ENCODE measurements at places on chromosomes 2 and 18.

DNA sequence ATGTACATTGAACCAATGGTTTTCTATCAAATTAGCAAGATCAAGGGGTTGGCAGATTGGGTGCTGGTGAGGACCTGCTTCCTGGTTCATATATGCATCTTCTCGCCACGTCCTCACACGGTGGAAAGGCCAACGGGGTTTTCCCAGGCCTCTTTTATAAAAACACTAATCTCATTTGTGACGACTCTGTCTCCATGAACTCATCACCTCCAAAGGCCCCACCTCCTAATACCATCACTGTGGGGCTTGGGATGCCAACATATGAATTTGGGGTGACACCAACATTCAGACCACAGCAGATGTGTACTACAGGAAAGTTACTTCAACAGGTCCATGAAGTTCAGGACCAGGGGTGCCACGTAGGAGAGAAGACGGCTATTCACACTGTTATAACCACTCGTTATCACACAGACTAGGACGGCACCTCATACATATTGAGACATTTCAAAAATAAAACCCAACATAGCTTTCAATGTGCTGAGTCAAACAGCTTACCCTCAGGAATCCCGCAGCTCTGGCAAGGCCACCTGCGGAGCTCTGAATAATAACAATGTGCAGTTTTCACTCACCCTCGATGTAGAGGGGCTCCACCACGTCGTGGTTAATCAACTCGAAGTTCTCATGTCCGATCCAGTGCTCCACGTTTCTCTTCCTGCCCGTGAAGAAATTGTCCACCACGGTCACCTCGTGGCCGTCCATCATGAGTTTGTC, 49.3 kb downstream of the UXS1 start:
- DNase-seq, result peak; percentile 70

- no peak for DNase-seq
Observed at GRCh38 chr2:37786191-37786698, 114.8 kb upstream of the CDC42EP3 start.

DNA sequence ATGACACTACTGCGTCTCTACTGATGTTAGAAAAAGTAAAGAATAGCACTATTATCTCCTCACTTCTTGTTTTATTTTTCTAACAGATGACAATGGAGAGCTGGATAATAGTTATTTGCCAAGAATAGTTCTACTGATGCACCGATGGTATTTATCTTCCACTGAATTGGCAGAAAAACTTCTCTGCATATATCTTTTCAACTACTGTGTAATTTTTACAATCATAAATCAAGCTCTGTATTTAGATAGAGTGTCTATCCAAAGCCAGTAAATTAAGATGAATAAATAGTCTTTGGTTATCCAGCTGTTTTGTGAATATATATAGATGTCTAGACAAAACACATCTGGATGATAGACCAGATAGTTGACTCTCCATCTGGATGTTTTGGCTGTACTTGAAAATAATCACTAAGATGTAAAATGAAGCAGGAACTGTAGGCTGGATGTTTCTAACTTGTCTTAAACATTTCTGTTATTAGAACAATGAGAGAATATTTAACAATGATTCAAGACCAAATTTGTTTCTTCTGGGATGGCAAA, 40.1 kb downstream of the RASGRP3 start:
- no peak for DNase-seq

GRCh38 chr18:6878556-6879297, 149.2 kb downstream of the ARHGAP28 start:
- DNase-seq, result no peak

DNA sequence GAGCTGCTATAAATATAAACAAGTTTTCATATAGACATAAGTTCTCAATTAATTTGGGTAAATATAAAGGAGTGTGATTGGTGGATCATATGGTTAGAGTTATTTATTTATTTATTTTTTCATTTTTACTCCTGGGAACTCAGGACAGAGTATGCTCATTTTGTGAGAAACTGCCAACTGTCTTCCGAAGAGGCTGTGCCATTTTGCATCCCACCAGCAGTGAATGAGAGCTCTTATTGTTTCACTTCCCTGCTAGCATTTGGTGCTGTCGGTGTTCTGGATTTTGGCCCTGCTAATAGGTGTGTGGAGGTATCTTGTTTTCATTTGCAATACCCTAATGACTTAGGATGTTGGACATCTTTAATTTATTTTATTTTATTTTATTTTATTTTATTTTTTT, 50.4 kb upstream of the XPO1 start:
- DNase-seq, result no peak

- DNase-seq, result no peak
Observed at GRCh38 chr18:11974741-11975325, 6.5 kb upstream of the IMPA2 start.

GRCh38 chr18:48191494-48191893, 217.7 kb downstream of the ZBTB7C start:
- no peak for DNase-seq

DNA sequence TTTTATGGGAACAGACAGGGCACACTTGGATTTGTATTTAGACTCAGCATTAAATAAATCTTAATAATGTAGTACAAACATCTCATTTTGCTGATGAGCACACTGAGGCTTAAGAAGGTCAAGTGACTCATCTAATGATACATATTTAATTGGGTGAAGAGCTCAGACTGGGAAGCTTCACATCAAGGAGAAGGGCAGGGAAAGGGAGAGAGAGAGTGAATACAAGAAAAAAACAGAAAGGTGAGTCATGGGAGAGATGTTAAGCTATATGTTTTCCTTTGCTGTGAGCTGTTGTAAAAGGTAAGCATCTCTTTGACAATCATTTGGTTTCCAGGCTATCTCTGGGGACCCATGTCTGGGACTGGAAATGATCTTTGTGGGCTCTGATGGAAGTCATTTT, 277.8 kb downstream of the SETBP1 start:
- DNase-seq, result no peak

- no peak for DNase-seq
Observed at GRCh38 chr2:220437938-220438337, 810.5 kb downstream of the SLC4A3 start.

GRCh38 chr18:48563027-48563426, 24.2 kb downstream of the CTIF start:
- no peak for DNase-seq

DNA sequence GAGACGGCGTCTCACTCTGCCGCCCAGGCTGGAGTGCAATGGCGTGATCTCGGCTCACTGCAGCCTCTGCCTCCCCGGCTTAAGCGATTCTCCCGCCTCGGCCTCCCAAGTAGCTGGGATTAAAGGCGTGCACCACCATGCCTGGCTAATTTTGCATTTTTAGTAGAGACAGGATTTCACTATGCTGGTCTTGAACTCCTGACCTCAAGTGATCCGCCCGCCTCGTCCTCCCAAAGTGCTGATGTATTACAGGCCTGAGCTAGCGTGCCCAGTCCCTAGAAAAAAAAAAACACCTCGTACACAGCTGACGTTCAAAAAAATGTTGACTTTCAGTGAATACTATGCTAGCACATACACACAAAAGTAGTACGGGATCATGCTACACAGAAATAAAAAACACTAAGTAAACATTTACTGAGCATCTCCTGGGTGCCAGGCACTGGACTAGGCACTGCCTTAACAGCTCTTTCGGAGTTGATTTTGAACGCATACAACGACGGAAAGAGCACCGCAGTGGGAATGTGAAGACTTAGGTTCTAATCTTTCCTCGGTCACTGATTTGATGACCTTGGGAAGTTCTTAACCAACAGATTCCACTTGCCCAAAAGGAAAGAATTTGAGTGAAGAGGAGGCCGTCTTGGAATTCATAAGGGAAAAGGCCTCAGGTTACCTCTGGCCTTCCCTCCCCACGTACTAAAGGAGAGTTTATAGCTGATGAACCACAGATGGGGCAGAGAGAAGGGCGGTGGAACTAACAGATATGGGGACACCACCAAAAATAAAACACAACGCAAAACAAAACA, 1.1 kb downstream of the DNAJC27 start:
- no peak for DNase-seq

GRCh38 chr2:210895132-210895531, 338.7 kb downstream of the CPS1 start:
- no peak for DNase-seq

DNA sequence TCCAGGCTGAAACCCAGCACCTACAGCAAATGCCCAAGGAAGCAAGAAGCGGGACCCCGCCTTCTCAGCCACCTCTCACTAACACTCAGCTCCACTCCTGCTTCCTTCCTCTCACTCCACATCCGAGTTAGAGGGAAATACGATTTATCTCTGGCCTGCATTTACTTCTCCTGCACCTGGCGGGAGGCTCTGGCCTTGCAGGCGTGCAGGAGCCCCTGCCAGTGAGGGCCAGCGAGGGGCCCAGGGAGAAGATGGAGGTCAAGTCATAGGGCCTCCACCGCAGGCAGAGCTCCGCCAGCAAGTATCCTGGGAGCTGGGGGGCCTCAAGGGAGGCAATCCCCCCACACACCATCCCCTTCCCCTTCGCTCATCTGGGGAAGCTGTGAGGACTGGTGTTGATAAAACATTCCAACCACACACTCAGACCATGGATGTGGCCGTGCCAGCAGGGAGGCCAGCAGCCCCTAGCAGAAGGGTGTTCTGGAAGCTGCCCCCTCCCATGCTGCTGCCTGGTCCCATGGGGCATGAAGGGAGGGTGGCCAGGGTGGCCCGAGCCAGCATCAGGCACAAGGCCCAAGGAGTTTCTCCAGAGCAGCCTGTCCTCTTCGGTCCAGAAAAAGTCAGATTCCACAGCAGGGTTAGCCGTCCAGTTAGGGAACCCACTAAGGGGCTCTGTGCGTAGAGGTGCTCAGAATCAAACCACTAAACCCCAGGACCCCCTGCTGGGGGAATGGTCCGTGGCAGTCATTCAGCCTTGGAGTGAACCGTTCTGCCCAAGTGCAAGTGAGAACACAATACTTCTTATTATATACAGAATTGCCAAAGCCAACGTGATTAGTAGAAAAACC, 91.2 kb downstream of the HDAC4 start:
- DNase-seq, result no peak

DNA sequence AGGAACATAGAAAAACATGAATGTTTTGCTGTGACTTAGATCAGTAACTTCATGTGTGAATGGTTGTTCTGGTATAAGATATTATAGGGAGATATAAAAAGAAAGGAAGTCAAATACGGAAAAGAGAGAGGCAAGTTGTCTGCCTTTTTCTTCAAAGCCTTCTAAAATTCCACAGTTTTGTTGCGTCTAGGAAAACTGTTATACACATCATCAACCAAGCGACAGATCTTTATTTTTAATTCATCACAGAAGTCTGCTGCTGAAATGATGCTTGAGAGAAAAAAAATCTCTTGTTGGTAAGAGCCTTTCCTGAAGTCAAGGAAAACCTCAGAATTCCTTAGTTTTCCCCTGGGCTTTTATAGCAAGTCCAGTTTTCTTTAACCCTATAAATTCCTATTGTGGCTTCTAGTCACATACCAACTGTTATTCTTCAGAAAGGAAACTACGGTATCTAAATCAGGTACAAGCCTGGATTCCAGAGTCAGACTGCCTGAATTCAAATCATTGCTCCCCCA, 36.3 kb upstream of the TANC1 start:
- DNase-seq, result no peak

DNA sequence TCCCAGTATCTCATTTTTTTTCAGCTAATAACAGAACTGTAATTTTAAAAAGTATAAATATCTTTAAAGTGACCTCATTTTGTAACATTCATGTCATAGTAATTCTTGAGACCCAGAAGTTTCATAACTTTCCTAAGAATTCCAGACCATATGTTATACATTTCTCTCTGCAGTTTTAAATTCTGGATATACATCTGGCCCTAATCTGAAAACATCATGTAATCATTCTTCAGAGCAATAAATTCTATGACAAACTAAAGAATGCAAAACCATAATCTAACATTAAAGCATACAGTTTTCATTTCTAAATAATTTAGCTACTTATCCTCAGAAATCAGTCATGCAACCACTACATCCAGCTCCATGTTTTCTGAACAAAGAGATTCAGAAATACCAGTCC, 198.3 kb upstream of the SLC35G4 start:
- DNase-seq, result no peak

- no peak for DNase-seq
Observed at GRCh38 chr2:31475692-31476091, 61.1 kb upstream of the XDH start.

DNA sequence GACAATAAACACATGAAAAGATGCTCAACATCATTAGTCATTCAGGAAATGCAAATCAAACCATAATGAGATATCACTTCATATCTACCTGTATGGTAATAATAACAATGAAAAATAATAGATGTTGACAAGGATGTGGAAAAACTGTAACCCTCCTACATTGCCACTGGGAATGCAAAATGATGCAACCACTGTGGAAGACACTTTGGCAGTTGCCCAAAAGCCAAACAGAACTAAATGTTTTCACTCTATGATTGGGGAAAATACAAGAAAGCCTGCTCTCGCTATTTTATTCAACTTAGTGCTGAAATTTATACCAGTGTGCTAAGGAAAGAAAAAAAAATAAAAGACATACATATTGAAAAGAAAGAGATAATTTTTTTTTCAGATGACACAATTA, 934.5 kb downstream of the CNTNAP5 start:
- DNase-seq, result no peak

- DNase-seq, result no peak
Observed at GRCh38 chr2:238498188-238498587, 71.5 kb downstream of the ASB1 start.

DNA sequence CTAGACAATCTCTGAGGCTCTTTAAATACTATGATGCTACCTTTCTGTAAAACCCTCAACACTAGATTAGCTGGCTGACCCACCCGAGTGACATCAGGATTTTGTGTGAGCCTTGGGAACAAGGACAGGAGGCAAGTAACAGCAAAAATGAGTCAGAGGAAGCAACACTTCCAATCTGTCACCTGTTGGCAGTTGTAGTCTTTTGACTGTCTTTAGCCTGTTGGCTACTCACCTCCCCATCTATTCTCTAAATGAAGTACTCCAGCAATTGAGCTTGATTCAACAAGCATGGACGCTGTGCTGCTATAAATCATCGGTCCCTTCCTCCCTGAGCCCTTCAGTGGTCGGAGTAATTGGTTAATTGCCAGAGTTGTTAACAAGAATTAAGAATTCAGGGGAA, 898.7 kb downstream of the BCL11A start:
- no peak for DNase-seq

GRCh38 chr2:186303091-186303490, 183.0 kb upstream of the ZC3H15 start:
- DNase-seq, result no peak

DNA sequence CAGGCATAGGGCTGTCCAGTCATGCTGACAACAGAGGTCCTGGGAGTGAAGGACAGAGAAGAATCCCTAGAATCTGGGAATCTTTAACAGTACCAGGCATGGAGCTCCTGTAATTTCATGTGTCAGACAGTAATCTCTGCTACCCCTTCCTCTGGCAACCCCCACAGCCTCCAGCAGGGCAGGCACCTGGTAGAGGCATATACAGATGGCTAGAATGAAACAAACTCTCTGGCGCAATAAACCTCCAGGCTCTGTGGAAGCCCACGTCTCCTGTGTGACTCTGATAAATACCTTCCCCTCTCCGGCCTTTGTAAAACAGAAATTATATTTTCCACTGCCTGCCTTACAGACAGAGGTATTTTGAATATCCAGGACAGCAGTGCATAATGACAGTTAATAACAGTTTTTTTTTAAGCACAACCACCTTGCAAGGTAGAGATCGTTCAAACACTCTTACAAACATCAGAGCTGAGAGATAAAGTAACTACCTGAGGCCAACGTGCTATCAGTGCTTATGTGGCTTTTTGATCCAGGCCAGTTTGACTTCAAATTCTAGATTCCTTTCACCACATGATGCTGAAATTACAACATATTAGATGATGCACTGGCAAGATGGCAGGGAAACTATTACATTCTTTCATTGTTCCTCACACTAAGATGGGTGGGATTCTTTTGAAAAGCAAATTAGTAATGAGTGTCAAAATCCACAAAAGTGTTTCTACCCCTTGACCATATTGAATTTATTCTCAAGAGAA, 47.7 kb upstream of the TMEM247 start:
- DNase-seq, result no peak
